ENCODE measurements at places on chromosomes 1 and 21. TPM values are rescaled to one million over a fixed set of nuclear protein-coding genes. Genes with fewer than 3 reads are reported as not detected.

Gene C1orf226
- 13.6 TPM for polyA plus RNA-seq

Gene FCRL5
- 1.7 TPM for polyA plus RNA-seq

Gene ALX3
- not detected for polyA plus RNA-seq

Gene ST6GALNAC3
- 21.7 TPM for polyA plus RNA-seq

Gene C1orf116
- polyA plus RNA-seq = 32.1 TPM

Gene TUFT1
- 8.5 TPM for polyA plus RNA-seq

DNA sequence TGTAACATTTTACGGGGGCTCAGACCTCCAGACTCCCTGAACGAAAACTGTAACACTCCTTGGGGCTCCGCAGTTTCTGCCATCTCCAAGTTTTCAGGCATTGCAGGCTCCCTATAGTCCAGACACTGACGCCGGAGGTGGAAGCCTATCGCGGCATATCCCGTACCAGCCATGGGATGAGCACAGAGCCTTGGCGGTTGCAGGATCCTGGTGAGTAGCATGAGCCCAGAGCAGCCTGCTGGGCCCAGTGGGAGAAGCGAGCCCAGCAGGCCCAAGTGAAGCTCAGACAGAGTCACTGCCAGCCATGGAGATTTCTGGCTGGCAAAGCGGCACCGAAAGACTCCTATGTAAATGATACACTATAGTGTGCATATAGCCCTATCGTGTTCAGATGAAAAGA lies 446.8 kb downstream of the COL11A1 start:
- no peak overlapping the region for H3K4me3 ChIP-seq
- H3K36me3 ChIP-seq = no peaks in the 10 kb centered on the region
- H3K27me3 ChIP-seq = no peaks in the 10 kb centered on the region

DNA sequence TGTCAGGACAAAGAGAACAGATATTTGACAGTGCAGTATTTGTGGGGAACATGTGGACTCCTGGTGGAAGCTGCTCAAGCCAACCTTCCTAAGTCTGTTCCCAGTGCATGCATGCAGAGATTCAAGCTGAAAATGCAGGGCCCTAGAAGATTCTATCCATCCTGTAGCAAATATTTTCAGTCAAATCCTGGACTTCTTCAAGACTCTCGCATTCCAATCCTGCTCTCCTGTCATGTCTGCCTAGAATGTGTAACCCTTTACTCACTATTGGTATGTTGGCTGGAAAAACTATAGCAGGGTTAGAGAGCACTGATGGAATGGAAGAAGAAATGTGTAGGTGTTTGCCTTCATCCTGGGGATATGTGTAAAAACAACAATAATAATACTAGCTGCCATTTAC lies 385.6 kb upstream of the PKN2 start:
- H3K4me3 ChIP-seq = no peak overlapping the region
- no peaks in the 10 kb centered on the region for H3K36me3 ChIP-seq
- H3K27me3 ChIP-seq = no peaks in the 10 kb centered on the region
- H3K4me1 ChIP-seq = no peaks in the 10 kb centered on the region
- DNase-seq = no peak

DNA sequence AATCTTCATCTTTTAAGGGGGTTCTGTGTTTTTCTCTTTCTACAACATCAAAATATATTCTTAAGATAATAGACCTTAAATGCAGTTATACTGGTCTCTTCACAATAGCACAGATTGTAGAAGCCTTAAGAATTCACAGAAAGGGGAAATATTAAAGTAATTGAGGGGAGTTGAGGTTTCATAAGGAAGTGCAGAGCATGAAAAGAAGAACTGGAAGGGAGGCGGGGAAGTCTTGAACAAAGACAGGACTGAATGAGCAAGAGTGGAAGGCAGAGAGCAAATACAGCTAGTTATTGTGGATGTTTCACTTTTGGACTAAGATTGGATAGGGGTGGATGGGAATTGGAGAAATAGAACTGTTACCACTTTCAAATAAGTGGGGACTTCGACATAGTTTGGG lies 67.7 kb downstream of the PTGER3 start:
- no peak overlapping the region for H3K4me3 ChIP-seq
- no peak overlapping the region for H3K27ac ChIP-seq
- no peaks in the 10 kb centered on the region for H3K4me1 ChIP-seq
- H3K36me3 ChIP-seq = no peaks in the 10 kb centered on the region
- no peaks in the 10 kb centered on the region for H3K27me3 ChIP-seq

GRCh38 chr1:246577720-246578106 lies 11.5 kb downstream of the CNST start:
- H3K4me3 ChIP-seq = no peak overlapping the region
- no peak for DNase-seq
- H3K4me1 ChIP-seq = peaks cover 9% of the 10 kb centered on the region
- no peak overlapping the region for H3K27ac ChIP-seq
- H3K27me3 ChIP-seq = no peaks in the 10 kb centered on the region
- H3K36me3 ChIP-seq = no peaks in the 10 kb centered on the region

GRCh38 chr21:42632336-42632751 lies 21.1 kb upstream of the PDE9A start:
- H3K4me1 ChIP-seq = no peaks in the 10 kb centered on the region
- peaks cover 4% of the 10 kb centered on the region for H3K27me3 ChIP-seq
- DNase-seq = no peak
- H3K4me3 ChIP-seq = no peak overlapping the region

- H3K27ac ChIP-seq = no peak overlapping the region
- DNase-seq = peak; percentile 49
- H3K36me3 ChIP-seq = no peaks in the 10 kb centered on the region
- no peaks in the 10 kb centered on the region for H3K4me1 ChIP-seq
These were observed 21.5 kb upstream of the LEFTY2 start for GRCh38 chr1:225962440-225962975.

DNA sequence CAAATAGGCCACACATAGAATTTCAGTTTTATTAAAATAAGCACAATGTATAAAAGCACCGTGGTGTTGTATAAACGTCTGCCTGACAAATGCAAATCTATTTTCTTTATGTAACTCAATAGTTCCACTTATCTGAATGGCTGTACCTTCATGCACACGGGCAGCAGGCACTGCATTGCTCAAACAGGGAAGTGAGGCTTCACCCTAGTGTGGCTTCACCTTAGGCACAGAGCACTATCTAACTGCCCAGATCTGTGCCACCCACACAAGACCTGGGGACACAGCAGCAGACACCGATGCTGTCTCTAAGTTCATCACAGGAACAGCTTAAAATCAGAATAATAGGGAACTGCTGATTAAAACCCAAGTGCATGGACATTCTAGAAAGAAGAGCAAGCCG lies 6.0 kb upstream of the KNCN start:
- no peak overlapping the region for H3K4me3 ChIP-seq
- peaks cover 41% of the 10 kb centered on the region for H3K36me3 ChIP-seq
- no peaks in the 10 kb centered on the region for H3K27me3 ChIP-seq
- no peaks in the 10 kb centered on the region for H3K4me1 ChIP-seq
- no peak overlapping the region for H3K27ac ChIP-seq
- no peak for DNase-seq

- DNase-seq = no peak
- no peak overlapping the region for H3K4me3 ChIP-seq
- no peak overlapping the region for H3K27ac ChIP-seq
- H3K4me1 ChIP-seq = no peaks in the 10 kb centered on the region
These were observed 9.2 kb upstream of the PADI1 start for GRCh38 chr1:17195731-17196130.

DNA sequence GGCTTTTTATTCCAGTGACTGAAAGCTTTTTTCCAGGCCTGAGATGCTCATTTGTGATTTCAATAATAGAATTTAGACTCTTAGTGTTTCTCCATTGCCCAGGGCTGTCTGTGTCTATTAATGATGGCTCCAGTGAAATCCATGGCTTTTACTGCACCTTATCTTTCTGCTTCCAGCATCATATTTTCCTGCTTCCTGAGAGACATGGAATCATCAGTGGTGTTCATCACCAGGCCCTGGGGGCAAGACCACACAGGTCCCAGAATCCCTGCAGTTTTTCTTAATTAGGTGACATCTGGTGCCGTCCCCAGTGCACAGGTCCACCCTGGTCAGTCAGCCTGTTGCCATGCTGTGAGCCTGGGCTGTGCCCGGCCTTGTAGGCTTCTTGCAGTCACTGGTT lies 15.5 kb downstream of the NT5C1A start:
- H3K36me3 ChIP-seq = no peaks in the 10 kb centered on the region
- no peak for DNase-seq
- H3K4me3 ChIP-seq = no peak overlapping the region
- no peak overlapping the region for H3K27ac ChIP-seq
- H3K27me3 ChIP-seq = no peaks in the 10 kb centered on the region

GRCh38 chr1:116824631-116825206 lies 70.5 kb downstream of the CD2 start:
- no peak overlapping the region for H3K4me3 ChIP-seq
- no peak overlapping the region for H3K27ac ChIP-seq
- no peaks in the 10 kb centered on the region for H3K27me3 ChIP-seq
- H3K4me1 ChIP-seq = peaks cover 35% of the 10 kb centered on the region
- DNase-seq = peak; percentile 21

DNA sequence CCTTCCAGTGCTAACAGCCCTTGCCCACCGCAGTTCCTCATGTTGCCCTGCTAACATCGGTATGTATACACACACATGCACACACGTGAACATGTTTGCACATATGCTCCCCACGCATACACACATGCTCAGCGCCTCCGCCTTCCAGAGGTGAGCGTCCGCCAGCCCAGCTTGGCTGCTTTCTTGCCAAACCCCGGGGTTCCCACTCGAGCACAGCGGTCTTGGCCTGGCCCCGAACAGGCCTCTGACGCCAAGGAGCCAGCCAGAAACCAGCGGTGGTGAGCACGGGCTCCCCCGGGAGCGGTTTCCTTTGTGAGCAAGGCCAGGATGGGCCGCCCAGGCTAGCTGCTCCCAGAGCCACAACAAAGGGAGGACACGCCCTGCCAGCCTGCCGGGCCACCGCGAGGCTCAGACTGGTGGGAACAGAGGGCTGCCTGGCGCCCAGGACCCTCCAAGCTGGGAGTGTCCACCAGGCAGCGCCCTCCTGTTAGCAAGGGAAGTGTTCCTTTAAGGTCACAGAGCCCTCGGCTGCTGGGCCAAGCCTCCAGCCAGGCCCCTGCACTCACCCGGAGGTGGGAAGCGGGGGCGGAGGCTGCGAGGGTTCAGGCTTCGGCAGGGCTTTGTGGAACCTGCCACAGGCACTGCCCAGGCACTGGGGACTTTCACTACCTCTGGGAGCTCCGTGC lies 65.4 kb downstream of the ALPL start:
- H3K4me3 ChIP-seq = no peak overlapping the region
- no peaks in the 10 kb centered on the region for H3K27me3 ChIP-seq
- no peaks in the 10 kb centered on the region for H3K4me1 ChIP-seq
- peak overlapping the region; percentile 56 for H3K27ac ChIP-seq
- H3K36me3 ChIP-seq = no peaks in the 10 kb centered on the region

DNA sequence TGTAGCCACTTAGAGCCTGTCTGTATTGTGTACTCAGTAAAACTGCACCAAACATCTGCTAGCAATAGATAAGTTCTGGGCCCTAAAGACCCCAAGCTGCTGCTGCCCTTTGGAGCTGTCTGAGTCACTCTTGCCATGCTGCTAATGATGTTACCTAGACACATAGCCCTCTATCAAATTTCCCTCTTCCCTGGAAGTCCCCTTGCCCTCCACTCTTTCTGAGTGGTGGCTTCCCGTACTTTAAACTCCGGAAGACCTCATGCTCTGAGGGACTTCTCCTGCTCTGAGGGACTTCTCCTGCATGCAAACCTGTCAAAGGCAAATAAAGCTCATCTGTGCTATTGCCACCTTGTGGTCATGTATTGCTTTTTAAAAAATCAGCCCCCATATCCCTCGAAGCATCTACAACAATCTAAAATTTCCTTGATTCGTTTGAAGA lies 34.0 kb downstream of the FH start:
- no peaks in the 10 kb centered on the region for H3K36me3 ChIP-seq
- no peaks in the 10 kb centered on the region for H3K27me3 ChIP-seq
- no peak overlapping the region for H3K27ac ChIP-seq
- DNase-seq = peak; percentile 2

GRCh38 chr1:205373022-205373797 lies 16.5 kb upstream of the KLHDC8A start:
- no peak overlapping the region for H3K4me3 ChIP-seq
- no peaks in the 10 kb centered on the region for H3K36me3 ChIP-seq
- no peak for DNase-seq
- no peak overlapping the region for H3K27ac ChIP-seq
- no peaks in the 10 kb centered on the region for H3K27me3 ChIP-seq
- H3K4me1 ChIP-seq = no peaks in the 10 kb centered on the region

All from small intestine (tissue), 16 donors.